ENCODE measurements at places on chromosomes 11 and 22.

- no peak for DNase-seq
These were observed 4.0 kb upstream of the CDKN1C start for GRCh38 chr11:2889362-2890273.

DNA sequence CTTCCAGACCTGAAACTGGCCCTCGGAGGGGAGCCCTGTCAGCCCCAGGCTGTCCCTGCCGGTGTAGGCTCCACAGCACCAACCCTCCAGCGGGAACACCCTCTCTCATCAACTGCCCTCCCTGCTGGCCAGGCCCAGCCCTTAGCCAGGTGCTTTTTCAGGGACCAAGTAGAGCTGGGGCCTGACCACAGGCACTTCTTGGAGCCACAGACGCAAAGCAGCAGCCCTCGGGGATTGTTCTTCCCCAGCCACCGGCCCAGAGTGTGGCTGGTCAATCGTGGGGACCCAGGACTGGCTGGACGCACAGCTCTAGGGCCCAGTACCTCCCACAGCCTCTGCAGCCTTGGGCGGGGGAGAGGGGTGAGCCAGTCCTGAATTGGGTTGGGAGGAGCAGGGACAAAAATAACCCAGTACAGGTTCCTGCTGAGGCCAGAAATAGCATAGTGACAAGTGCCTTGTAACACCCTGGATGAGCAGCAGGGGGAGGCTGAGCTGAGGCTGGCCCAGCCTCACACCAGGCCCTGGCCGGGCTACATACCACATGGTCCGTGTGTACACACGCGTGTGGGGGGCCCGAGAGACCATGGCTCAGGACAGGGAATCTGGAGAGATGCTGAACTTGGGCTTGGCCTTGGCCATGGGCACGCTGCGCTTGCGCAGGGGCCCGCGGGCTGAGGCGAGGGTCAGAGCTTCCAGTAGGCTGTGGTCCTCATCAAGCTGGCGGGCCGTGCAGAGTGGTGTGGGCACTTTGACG is 2.0 kb downstream of the KCNJ11 start:
- DNase-seq, result no peak

GRCh38 chr11:6498121-6498520 is 1.0 kb downstream of the DNHD1 start:
- DNase-seq, result no peak

DNA sequence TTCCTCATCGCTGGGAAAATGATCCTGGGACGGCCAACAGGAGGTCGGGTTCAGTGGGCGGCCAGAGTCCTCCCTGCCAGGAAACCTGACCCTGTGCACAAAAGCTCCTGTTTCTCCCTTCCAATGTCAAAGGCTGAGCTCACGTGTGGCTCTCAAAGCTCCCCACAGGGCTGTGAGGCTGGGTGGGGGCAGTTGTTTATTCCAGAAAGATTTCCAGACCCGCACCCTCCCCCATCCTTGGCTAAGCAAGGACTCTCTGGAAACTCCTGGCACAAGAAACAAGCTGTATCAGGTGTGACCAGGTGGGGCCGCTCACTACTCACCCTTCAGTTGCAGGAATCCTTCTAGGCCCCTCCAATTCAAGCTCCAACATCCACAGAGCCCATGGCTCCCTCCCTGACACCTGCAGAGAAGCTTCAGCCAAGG is 131.9 kb downstream of the SHANK2 start:
- DNase-seq, result no peak

DNA sequence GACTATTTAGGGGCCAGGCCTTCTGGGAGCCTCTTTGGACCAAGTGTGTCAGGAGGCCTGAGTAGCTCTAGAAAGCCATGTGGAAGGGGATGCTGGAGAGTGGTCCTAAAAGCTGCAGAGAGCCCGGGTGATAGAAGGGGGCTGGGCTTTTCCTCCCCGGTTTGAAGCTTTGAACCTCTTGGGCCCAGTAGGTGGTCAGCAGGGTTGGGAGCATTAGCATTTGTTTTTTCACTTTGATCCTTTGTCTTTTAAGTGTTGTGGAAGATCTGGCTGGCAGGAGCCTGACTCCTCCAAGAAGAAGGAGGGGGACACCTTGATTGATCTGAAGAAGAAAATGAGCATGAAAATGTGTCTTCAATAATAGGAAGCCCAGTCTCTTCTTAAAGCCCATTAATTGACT is 596.6 kb downstream of the INSC start:
- no peak for DNase-seq

DNA sequence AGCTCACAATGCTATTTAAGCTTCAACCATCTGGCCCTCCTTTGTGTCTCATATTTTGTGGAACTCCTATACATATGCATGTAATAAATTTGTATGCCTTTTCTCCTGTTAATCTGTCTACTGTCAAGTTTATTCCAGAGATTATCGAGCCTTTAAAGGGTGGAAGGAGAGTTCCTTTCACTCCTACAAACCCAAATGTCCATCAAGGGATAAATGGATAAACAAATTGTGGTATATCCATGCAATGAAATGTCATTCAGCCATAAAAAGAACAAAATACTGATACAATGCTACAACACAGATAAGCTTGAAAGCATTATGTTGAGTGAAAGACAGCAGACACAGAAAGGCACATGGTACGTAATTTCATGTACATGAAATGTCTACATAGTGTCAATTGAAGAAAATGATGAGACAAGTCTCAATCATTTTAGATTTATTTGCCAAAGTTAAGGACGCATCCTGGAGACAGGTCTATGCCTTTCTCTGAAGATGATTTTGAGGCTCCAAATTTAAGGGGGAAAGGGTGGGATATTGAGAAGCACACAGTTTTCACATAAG is 17.7 kb upstream of the FEZ1 start:
- no peak for DNase-seq

All from glomerular endothelial cell (primary cell).